ENCODE measurements at places on chromosomes 3 and 15. TPM values are rescaled to one million over a fixed set of nuclear protein-coding genes. Genes with fewer than 3 reads are reported as not detected.

The SLC22A13 gene
- total RNA-seq: 0.58 TPM

The CCR3 gene
- total RNA-seq: not detected

The MEIS2 gene
- total RNA-seq: 41.2 TPM

The MUSTN1 gene
- 0.56 TPM for total RNA-seq

All from regular cardiac myocyte (primary cell).